ENCODE measurements at places on chromosomes 5 and 9.

DNA sequence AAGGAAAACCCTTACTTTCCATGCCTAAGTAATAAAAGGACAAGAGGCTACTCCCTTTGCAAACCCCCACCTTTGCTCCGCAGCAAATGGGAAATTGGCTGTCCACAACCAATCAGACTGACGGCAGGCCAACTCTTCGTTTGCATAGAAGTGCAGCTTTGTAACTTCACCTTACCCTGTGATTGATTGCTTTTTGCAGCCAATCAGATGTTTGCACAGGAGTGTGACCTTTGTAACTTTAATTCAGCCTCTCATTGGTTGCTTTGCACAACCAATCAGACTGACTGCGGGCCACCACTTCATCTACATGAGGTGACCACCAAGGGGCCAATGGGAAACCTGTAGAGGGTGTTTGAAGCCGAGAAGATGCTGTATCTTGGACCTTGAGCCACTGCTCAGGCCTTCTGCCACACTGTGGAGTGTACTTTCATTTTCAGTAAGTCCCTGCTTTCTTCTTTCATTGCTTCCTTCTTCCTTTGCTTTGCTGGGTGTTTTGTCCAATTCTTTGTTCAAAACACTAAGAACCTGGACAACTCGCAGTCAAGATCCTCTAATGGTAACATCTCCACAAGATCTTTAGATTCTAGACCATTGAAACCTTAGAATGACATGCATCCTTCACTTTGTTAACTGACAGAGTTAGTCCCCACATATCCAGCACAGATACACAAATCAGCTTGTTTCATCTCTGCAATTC, 51.3 kb upstream of the FREM1 start:
- DNase-seq: no peak

DNA sequence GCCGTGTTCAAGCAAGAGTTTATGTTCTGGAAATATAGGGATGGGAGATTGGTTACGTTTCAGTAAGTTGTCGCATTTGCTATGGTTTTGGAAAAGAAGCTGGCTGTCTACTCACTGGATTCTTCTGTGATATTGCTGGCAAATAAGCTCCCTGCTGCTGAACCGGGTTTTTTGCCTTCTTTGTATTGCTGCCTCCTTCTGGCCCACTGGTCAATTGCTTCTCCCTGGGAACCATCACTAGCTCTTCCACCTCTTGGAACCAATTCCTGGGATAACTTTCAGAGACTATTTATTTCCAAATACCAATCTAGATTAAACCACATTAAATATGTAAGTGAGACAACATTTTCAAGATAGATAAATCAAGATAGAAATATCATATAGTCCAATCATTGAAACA, 43.0 kb downstream of the NUDT12 start:
- DNase-seq: no peak

DNA sequence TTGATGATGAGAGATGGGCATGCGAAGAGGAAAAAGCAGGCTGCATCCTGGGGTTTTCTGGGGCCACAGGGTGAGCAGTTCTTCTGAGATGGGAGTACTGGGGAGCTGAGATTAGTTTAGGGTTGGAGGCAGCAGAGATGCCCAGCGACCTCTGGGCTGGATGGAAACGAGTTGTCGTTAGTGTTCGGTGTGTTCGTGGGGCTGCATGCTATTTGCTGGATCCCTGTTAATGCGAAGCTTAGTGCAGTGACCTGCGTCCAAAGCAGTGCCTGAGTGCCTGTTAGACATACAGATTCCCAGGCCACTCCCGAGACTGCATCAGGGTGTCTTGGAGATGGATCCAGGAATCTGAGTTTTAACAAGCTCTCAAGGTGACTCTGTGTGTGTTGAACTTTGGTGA, 201.3 kb downstream of the CACNA1B start:
- DNase-seq: no peak

- DNase-seq: no peak
These were observed 92.2 kb upstream of the TRPC7 start for GRCh38 chr5:136457390-136458013.

DNA sequence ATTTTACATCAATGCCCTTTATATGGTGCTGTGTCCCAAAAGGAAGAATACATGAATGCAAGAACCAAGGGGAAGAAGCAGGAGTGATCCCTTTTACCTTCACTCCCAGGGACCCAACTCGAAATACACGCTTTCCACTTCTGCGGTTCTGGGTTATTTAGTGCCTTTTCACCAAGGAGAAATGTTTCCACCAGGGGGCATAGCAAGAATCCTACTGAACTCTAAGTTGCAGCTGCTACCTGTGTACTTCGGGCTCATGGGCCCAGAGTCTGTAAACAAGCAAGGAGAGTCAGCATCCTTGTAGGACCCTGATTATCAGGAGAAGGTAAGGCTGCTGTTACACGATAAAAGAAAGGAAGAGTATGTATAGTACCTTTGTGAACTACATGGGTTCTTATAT, 45.7 kb downstream of the DPYSL3 start:
- no peak for DNase-seq

DNA sequence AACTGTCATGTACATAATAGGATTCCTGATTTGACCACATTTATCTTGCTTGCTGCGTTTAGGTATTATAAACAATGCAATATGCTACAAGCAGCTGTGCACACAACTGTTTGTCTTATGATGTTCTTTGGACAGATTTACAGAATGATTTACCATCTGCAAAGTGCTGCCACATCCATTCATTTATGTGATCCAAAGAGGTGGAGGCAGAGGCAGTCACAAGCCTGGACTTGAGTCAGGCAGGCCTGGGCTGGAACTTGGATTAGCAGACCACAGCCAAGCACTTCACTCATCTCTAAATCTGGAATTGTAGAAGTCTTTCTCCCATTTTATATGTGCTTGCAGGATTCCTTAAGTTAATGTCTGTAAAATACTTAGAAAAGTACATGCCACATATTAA, 149.0 kb downstream of the INSYN2B start:
- DNase-seq: no peak

GRCh38 chr9:72471096-72471495, 50.3 kb upstream of the TMC1 start:
- no peak for DNase-seq

DNA sequence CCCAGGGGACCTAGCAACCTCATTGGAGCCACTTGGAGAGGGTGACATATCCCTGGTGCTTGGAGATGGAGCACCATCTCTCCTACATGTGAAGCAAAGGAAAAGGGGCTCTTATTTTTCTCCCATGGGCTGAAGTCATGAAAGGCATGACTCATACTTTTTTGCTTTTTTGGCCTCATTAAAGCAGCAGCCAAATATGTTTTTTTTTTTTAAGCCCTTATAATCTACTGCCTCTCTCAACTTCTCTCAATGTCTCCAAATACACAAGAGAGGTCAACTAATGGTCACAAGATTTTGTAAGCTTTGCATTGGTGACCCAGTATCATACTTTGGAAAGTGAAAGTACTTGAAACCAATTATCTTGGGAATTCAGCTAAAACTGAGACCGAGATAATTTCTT, 1.6 kb upstream of the CFAP90 start:
- no peak for DNase-seq

DNA sequence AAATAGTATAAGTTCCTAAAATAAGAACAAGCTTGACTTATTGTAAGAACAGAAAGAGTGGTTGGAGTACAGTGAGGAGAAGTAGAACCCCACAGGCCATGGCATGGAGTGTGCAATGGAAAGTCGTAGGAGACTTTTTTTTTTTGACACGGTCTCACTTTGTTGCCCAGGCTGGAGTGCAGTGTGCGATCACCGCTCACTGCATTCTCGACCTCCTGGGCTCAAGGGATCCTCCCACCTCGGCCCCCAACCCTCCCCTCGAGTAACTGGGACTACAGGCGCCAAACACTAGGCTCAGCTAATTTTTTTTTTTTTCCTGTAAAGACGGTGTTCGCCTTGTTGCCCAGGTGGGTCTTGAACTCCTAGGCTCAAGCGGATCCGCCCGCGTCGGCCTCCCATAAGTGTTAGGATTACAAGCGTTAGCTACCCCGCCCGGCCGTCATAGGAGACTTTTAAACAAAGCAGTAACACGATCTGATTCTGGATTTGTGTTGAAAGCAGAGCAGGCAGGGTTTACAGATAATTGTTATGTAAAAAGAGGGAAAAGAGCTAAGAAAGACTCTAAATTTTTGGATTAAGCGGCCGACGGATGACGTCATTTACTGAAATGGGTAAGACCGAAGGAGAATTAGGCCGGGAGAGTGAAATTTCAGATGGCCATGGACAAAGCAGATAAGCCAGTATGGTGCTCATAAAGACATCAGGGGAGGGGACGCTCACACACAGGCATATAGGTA, 752 bp downstream of the TSTD2 start:
- peak; percentile 80 for DNase-seq

GRCh38 chr9:69397384-69398214, 72.6 kb downstream of the ENTREP1 start:
- no peak for DNase-seq

DNA sequence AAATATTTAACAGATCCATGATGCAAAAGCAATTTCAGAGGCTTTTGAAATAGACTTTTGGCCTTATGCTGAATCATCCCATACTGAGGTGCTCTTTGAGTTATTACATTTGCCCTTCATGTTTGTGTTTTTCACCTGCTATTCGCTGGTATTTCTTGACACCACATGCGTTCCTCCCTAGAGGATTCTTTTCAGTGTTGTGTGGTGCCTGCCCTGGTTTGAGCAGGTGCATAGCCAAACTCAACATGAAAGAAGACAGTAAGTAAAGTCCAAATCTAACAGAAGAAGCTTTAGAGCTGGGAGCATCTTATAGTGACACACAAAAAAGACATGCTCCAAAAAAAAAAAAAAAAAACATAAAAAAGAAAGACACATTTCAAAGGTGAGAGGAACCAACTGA, 796.3 kb downstream of the SEMA5A start:
- DNase-seq: no peak

GRCh38 chr9:114304416-114305188, 18.3 kb upstream of the ORM1 start:
- DNase-seq: no peak

DNA sequence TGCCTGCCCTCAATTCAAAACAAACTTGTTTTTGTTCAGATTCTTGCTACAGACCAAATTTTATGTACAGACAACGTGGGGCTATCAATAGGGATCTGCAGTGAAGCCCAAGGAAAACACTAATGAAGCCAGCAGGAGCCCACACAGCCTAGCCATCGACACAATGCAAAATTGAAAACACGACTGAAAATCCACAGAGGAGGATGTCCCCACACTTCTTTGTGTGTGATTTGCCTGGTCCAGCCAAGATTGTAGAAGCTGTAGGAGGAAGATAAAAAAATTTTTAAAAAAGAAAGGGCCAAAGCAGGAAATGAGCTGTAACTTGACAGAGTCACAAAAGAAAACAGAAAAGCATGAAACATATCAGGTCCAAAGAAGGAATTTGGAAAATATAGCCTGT, 34.8 kb downstream of the HTR4 start:
- DNase-seq: no peak

DNA sequence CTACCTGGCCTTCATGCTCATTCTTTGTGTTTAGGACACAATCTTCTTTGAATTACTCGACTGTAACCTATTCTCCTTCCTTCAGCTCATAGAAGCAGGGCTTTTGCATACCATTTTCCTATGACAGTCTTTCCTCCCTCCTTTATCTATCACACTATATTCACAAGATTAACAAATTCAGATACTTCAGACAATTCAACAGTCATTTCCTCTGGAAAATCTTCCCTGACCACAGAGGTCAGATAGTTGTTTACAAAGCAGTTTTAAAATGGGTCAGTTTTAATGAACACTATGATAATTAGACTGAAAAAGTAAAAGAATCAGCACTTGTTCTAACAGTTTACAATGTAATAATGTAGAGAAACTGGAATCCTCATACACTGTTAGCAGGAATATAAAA, 4.3 kb downstream of the CAAP1 start:
- DNase-seq: no peak

DNA sequence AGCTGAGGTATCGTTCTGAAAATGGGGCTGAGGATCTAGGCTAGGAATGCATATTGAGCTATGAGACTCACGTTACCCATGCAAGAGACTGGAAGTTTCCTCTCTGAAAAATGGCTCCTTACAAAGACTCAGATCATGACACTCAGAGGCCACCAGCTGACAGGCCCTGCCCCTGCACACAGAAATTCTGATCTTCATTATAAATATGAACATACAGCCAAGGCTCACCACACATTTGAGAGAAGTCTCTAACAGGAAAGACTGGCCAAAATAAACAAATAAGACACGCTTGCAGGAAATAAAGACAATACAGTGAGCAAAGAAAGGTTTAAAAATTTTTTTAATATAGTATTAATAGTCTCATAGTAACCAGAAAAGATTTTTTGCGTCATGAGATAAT, 365.9 kb downstream of the NFIB start:
- DNase-seq: no peak

DNA sequence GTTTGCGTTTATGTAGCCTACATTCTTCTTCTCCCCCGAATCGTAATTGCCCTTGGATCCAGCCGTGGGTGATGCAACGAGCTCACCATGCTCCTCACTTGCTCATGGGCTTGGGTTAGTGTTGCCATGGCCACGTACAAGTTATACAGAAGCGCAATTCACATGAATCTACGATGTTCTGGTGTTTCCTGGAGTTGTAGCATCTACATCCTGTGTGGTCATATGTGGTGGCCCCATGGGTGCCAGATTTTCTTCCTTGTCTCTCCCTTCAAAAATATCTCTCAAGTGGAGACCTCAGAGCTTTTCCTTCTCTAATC, 115.3 kb downstream of the TLE4 start:
- DNase-seq: no peak

DNA sequence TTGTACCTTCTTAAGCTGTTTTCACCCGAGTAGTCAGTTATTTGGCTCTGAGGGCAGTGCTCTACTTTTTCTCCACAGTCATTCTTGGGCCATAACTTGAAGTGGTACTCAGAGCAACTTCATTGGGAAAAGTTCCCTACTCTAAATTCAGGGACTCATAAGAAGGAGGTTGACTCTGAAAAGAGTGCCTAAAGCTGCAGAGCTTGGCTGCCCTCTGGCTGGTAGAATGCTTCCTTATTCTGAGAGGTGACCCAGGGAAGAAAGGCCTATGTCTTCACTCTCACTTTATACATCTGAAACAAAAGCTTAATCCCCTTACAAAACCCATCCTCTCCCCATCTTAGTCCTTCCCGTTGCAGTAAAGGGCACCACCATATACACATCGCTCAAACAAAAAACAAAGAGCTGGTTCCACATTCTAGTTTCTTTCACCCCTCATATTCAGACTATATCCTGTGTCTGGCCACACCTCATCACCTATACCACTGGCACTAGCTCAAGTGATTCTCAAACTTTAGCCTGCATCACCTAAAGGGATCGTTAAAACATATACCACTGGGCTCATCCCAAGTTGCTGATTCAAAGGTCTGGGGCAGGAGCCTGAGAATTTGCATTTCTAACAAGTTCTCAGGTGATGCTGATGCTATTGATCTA, 7.9 kb downstream of the IGIP start:
- no peak for DNase-seq

DNA sequence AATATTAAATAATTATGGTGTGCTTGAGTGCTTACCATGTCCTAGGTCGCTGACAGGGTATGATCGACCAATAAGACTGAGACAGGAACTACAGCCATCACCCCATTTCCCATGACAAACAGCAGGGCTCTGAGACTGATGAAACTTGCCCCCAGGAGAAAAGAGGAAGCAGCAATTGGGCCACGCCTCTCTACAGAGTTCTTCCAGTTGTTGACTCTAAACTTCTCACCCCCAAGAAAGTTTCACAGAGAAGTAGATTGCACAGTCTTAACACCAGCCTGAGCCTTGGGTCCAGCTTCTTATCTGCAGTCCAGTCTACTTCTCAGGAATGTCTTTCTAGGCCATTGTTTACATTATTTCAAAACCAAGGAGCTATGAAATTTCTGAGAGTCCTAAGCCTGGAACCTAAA, 182.2 kb upstream of the ANKRD55 start:
- DNase-seq: no peak

- DNase-seq: no peak
These were observed 46.8 kb downstream of the NIPSNAP3B start for GRCh38 chr9:104810421-104811339.

GRCh38 chr9:119020730-119021333, 348.4 kb downstream of the BRINP1 start:
- DNase-seq: no peak

All from glomerular endothelial cell (primary cell).